ENCODE measurements at places on chromosomes 6 and 20.

DNA sequence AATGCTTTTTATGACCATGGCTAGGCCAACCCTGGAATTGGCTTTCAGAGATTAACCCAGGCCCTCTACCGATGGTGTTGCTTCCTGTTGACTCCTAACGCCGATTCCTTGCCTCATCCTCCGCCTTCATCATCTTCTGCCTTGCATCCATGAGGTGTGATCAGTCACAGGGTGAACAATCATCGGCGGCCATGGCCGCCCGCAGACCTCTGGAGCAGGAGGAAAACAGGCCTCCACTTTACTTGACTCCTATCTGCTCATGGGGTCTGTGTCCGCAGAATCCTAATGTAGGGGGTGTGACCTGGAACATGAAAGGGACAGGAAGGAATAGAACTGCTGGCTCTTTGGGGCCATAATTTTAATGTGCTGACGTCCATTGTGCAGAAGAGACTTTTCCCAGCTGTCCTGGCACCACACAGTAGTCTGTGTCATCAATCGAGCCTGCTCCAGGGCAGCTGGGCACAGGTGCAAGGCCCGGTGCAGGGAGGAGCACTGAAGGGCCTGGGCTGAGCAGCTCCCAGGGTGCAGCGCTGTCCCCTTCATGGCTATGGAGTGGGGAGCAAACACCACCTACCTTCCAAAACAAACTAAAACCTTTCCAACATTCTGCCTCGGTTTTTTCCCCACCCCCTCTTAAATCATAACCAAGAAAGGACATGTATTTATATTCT lies 8.0 kb downstream of the SLC22A3 start:
- DNase-seq, result no peak

GRCh38 chr6:137631323-137631722 lies 137.1 kb upstream of the OLIG3 start:
- no peak for DNase-seq

DNA sequence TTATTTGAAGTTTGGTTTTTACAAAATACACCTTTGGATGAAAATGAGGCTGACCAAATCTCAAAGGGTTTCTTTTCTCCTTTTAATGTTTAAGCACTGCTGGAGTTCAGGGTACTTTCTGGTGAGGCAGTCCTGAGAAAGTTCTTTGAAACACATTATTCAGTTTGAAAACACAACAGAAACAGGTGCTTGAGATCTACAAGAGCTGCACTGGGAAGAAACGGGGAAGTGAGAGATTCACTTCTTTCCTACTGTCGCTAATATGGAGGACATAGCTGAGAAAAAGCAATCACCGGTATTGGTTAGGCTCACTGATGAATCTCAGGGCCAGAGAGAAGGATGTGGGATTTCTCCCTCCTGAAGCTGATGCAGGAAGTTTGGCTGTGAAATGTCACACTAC lies 22.9 kb upstream of the TMEM170B start:
- DNase-seq, result no peak

DNA sequence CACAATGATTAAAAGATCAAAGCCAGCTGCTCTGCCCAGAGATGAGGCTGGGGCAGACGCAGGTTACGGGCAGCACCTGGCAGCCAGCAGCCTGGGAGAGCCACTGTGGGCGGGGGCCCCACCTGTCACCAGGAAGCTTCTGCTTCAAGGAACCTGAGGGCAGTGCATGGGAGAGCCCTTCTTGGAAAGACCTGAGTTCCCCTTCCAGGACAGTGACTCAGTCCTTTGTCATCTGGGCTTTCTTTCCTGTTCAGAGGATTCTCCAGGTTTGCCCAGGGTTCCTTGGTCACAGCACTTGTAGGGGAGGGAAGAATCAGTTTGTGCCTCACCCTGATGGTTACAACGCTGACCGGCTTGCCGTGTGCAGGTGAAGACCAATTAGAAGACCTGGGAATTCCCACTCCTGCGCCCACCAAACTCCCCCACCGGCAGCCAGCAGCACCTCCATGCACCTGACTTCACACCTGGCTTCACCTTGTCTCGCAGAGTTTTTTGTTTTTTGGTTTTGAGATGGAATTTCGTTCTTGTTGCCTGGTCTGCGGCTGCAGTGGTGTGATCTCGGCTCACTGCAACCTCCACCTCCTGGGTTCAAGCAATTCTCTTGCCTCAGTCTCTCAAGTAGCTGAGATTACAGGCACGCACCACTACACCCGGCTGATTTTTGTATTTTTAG lies 2.0 kb downstream of the ZBP1 start:
- peak; percentile 46 for DNase-seq

DNA sequence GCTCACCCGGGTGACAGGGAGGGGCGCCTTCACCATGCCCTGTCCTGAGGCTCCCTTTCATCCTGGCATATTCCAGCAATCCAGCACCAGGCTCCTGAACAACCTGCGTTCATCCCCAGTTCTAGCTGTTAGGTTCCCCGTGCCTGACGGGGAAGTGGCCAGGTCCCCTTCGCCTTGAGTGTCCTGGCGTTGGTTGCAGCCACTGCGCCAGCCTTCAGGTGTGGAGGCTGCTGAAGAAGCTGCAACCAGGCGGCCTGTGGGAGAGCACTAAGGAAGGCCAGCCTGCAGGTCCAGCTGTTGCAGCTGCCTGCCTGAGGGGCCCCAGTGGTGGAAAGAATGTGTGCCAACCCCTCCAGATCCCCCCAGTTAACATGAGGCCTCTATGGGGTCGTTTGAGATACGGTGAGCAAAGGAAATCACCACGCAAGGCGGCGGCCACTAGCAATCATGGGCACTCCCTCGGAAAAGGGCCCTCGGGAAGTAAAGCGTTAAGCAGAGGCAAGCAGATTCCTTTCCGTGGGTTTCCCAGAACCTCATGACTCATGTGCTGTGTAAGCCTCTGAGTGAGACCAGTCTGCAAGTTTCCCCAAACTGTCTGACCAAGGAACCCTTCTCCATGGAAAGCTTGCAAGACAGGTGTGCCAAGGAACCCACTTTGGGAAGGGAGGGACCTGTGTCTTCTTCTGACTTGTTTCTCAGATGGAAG lies 320.8 kb downstream of the TAF4 start:
- no peak for DNase-seq

DNA sequence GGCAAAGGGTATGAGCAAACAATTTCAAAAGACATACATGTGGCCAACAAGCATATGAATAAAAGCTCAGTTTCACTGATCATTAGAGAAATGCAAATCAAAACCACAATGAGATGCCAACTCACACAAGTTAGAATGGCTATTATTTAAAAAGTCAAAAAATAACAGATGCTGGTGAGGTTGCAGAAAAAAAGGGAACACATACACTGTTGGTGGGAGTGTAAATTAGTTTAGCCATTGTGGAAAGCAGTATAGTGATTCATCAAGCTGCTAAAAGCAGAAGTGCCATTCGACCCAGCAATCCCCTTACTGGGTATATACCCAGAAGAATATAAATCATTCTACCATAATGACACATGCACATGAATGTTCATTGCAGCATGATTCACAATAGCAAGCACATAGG lies 6.7 kb upstream of the KHDC1L start:
- DNase-seq, result no peak

Measured in small intestine (tissue), 16 donors.